Pulmonary artery endothelial cell (primary cell): ENCODE measurements at places on chromosomes 7 and 10.

DNA sequence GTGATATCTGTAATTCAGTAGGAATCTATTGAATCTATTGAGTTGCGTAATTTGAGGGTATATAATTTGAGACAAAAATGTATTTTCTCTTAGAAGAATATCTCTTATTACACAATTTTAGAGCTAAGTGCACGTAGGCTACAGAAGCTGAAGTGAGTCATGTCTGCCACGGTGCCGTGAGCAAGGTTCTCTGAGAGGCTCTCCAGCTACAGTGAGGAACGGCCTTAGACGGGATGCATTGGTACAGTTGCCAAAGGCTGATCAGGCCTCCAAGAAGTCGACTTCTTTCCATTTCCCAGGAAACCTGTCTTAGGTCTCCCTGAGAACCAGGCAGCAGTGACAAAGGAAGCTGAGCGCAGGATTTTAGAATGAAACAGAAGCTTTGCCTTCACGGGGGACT is 28.6 kb downstream of the TCERG1L start:
- no peak for DNase-seq

DNA sequence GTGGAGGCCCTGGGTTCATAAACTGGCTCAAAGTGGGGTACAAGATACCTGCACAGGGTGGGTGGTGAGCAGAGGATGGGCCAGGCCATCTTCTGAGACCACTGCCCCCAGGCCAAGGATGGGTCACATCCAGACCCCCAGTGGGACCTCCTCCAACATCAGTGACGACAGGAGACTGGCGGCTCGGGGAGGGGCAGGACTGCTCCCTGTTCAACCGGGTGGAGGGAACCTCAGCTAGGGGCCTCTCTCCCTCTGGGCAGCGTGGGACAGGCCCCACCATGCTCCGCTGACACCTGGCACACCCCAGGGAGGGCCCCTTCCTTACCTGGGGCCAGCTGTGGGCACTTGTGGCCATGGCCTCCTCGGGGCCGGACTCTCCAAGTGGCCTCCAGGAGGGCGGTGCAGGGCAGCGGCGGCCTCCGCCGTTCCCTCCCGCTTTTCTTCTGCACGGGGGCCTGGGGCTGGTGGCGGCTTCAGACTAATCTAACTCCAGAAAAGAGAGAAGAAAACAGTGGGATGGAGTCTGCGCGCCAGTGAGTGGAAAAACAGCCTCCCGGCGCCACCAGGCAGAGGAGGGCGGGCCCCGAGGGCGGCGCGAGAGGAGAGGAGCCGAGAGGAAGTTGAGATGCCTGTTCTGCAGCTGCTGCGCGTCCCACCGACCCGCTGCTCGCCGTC is at the start of gene CALHM2:
Gene CALHM2, minus strand, starts transcription at position 540 of the 675 bp plus-strand sequence. CDS start 2,429 bp downstream, outside the sequence.
- no peak for DNase-seq

DNA sequence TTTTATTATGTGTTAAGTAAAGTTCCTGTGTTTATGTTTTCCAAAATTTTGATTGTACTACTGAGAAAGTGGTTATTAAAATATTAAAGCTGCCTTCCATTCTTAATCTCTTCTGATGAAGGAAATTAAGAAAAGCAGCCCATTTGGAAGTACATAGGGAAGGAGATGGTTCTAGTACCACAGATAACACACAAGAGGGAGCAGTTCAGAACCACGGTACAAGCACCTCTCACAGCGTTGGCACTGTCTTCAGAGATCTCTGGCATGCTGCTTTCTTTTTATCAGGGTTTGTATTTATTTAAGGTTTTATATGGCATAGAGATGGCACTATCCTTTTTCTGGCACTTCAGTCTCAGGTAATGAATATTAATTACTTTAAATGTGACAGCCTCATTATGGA is 111.6 kb downstream of the PHTF2 start:
- DNase-seq: no peak

GRCh38 chr7:147547252-147547897 is 1043.2 kb upstream of the C7orf33 start:
- DNase-seq: no peak

DNA sequence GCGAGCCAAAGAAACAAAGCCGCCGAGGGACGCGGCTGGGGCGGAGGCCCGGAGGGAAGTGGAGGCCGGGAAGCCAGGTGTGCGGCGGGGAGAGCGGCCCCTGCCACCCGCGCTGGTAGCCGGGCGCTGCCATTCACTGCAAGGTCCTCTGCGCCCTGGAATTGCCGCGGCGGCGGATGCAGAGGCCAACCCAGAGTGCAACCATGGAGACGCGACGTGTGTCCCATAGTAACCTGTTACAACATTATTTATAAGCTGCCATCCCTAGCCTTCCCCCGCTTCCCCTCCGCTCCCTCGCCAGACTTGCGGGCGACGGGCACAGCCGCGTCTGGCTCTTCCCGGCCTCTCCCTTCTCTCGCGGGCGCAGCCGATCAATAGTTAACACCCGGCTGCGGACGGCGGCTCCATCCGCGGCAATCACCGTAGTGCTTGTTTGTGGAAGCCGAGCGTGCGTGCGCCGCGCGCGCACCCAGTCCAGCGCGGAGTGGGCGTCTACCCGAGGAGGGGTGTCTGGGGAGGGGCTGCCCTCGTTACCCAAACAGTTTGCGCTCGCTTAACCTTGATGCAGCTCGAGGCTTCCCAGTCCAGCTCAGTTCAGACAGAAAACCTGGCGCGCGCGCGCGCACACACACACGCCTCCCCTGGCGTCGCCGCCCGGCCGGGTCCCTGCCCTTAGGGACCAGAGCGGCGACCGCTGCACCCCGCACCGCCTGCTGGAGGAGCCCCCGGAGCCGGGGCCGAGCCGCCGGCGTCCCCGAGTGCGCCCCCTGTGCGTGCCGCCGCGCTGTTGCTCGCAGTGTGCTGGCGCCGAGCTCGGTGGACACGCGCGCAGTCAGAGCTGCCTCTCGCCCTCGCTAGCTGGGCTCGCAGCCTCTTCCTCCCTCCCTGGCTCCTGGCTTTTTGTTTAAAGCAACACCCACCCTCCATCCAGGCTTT is 165.4 kb upstream of the DPP6 start:
- DNase-seq: no peak

GRCh38 chr7:41738806-41739205 is 35.9 kb upstream of the INHBA start:
- no peak for DNase-seq

GRCh38 chr7:12801107-12801506 is 113.7 kb downstream of the ARL4A start:
- DNase-seq: no peak

DNA sequence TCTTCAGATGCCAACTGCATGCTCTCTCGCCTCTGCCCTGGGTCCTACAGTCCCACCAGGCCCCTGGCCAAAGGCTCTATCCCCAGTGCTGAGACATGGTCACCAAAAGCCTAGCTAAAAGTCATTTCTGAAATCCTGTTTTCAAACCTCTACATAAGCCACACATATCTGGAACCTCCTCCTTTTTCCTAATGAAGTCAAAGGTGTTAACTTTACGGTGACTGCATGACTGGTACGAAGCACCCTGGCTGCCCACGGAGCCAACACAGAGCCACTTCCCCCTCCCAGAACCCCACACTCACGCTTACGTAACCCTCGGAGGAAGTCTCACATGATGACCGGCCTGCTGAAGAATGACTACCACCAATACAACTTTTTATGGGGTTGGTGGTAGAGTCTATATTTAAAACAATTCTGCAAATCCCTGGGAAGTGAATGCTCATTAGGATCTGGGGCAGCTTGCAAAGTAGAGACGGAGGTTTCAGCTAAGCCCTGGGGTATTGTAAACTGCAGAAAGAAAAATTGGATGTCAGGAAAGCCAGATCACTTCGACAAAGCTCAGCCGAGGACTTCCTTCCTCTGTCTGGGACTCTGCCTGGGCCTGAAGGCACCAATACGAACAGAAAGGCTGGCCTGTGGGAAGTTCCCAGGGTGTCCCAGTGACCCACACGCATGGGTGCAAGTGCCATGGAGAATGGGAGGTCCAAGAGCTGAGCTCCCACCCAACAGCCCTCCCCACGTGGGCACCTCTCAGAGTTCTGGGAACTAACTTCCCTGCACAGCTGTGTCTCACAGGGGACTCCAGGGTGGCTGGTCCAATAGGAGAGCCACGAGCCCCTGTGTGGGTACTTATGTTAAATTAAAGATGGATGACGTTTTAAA is 50.7 kb downstream of the PDGFA start:
- DNase-seq: no peak

DNA sequence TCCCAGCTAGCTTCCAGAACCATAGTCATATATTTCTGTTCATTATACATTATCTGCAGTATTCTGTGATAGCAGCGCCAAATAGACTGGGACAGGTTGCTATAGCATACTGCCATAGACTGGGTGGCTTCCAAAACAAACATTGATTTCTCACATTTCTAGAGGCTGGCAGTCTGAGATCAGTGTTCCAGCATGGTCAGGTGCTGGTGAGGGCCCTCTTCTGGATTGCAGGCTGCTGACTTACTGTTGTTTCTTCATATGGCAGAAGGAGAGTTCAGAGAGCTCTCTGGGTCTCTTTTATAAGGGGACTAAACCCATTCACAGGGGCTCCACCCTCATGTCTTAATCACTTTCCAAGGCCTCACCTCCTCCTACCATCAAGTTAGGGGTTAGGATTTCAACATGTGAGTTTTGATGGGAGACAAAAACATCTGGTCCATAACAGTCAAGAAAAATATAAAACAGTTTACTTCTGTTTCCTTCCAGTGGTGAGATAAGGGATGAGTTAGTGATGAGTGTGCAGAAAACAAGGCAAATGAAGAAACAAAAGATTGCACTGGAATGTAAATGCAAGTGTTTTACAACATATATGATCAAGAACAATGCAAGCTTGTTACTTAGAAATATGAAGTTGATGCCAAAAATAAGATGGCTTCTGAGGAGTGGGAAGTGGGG is 399.0 kb upstream of the C7orf33 start:
- DNase-seq: no peak

DNA sequence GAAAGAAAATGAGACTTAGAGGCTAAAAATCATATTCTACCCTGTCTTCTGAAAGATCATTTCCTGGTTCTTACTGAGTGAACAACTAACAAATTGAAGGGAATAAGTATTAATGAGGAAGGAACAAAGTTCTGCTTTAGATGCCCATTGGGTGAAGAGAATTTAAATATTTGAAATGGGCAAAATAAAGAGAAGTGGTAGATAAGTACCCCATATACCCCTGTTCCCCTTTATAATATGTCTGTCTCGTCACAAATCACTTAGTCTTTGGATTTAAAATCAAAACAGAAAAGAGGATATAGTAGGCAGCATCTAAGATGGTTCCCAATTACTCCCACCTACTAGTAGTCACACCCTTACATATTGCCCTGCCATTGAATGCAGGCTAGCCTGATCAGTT is 13.2 kb downstream of the TES start:
- DNase-seq: no peak
